ENCODE measurements at places on chromosomes 1 and 21.

DNA sequence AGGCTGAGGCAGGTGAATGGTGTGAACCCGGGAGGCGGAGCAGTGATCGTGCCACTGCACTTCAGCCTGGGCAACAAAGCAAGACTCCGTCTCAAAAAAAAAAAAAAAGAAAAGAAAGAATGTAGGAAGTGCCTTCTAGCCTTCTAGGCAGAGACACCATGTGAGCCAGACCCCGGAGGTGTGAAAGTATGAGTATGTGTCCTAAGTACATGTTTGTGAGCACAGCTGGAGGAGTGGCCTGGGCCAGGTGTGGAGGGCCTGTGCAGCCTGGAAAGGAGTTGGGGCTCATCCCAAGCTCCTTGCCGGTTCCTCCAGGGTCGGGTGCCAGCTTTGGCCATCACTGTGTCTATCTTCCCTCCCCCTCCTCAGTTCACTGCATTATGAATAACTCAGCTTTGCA, 13.0 kb downstream of the SOX13 start:
- DNase-seq = no peak

GRCh38 chr1:101797722-101798121, 199.0 kb downstream of the OLFM3 start:
- no peak for DNase-seq

GRCh38 chr1:65762081-65762862, 30.4 kb upstream of the PDE4B start:
- DNase-seq = no peak

- DNase-seq = no peak
Observed at GRCh38 chr21:42223826-42224575, 5.1 kb downstream of the ABCG1 start.

- DNase-seq = no peak
Observed at GRCh38 chr1:5720936-5721335, 271.3 kb downstream of the NPHP4 start.

- DNase-seq = no peak
Observed at GRCh38 chr1:116501870-116502244, 69.0 kb downstream of the CD58 start.

DNA sequence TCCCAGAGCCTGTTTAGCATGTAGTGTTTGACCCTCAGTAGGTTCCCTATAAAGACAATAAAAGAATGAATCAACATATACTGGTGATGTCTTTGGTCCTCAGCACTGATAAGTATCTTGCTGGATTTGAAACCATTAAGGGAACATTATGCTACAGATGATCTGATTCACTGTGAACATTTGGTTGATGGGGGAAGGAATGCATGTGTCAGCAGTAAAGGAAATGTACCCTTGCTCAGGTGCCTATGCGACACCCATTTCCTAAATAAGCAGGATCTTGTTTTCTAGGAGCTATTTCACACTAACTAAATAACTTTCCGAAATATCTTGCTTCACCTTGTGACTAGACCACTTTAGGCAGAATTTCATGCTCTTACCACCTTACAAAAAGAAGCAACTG, 13.0 kb downstream of the TEX38 start:
- DNase-seq = no peak

GRCh38 chr1:204287466-204287891, 72.2 kb downstream of the PLEKHA6 start:
- DNase-seq = no peak

GRCh38 chr1:159951016-159951415, 3.0 kb downstream of the SLAMF9 start:
- no peak for DNase-seq

DNA sequence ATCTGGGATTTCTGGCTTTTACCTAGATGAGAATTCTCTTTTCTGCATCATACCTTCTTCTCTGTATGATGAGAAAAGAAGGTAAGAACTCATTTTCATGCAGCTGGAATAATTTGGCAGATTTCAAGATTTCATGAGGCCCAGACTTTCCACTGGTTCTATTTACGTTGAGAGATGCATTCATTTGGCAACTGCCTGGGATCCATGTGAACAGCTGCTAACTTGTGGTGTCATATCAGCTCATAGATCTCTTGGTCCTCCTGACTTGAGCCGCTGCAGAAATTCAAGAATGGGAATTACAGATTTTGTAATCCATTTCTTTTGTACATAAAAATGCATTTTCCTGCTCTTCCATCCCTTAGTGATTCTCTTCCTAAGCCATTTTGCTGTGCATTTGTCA, 17.1 kb upstream of the C1orf87 start:
- no peak for DNase-seq

- DNase-seq = no peak
Observed at GRCh38 chr1:172477741-172478140, 33.9 kb upstream of the PIGC start.

DNA sequence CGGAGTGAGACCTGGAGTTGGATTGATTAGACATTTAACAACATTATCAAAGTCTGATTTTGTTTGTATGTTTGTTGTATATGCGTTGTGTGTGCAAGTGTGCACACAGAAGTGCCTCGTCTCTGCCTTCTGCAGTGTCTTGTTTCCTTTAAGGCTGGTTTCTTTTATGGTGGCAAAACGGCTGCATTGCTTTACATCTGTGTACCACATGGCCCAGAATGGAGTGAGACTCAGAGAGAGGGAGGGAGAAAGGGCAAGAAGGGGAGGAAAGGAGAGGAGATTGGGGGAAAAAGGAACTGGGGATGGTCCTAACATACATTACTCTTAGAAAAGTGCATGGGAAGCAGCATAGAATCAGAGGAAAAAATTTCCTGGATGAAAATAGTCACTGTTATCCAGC, 99.7 kb upstream of the WLS start:
- DNase-seq = no peak

DNA sequence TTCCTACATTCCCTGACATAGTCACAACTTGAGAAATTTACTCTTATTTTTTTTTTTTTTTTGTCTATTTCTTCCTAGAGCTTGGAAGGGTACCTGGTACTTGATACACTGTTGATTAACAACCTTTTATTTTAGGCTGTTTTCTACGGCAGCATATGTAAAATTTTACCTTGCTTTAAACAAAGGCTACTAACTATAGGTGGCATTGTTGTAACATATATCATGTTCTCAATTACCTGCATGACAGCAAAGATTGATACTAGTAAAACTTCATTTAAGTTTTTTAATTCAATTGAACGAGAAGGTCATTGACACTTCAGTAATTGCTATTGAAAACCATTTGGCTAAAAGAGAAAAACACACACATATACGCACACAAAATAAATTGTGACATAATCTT, 238.3 kb upstream of the ESRRG start:
- no peak for DNase-seq

DNA sequence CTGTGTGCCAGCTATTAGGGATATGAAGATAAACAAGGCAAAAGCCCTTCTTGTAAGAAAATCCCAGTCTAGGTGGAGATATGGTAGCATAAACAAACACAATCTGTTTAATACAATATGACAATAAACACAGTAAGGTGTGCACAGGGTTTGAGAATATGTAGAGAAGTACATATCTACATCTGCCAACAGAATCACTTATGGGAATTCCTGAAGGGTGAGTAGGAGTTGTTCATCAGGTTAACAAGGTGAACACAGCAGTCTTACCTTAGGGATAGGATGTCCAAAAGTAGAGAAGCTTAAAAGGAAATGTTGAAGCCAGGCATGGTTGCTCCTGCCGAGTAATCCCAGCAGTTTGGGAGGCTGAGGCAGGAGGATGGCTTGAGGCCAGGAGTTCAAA, 57.7 kb upstream of the LRRC7 start:
- DNase-seq = no peak

- DNase-seq = no peak
Observed at GRCh38 chr1:116453906-116454305, 80.9 kb downstream of the ATP1A1 start.

All from activated naive CD4-positive, alpha-beta T cell treated with anti-CD3 and anti-CD28 coated beads, Interleukin-2, amount 50 U/mL, for 16 hours (primary cell).